ENCODE measurements at places on chromosomes 11 and 22.
A peak's percentile ranks its signal among the peaks of the same experiment; 100 is the strongest.

GRCh38 chr11:27462543-27462942, 10.0 kb downstream of the LGR4 start:
- DNase-seq = no peak

DNA sequence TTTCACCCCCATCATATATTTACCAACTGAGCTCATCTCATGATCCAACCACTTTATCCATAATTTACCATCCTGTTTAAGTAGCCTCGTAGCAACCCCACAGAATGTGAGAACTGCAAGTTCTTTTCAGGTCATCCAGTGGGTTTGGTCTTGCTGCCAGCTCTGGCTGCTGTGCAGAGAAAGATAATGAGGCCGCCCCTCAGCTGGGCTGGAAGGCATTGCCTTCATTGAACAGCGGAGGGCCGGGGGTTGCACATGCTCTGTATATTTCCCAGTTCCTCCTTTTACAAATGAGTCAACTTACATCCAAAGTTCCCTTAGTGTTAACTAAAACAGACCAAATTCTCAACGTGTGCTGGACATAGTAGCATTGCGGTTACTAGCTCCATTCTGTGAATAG, 96.7 kb downstream of the SYN3 start:
- DNase-seq = no peak

GRCh38 chr11:128621601-128622501, 34.5 kb upstream of the ETS1 start:
- DNase-seq = no peak

- DNase-seq = no peak
Measured at GRCh38 chr11:9884601-9885000, 220.7 kb downstream of the SWAP70 start.

DNA sequence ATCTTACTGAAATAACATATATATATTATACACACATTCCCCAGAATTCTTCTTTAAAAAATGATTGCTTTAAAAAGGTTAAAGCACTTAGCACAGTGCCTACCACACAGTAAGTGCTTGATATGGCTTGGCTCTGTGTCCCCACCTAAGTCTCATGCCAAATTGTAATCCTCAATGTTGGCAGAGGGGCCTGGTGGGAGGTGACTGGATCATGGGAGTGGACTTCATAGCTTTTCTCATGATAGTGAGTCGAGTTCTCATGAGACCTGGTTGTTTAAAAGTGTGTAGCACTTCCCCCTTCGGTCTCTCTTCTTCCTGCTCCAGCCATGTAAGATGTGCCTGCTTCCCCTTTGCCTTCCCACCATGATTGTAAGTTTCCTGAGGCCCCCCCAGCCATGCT, 6.2 kb downstream of the CRYAB start:
- DNase-seq = no peak

GRCh38 chr11:59678813-59679165, 10.0 kb upstream of the PATL1 start:
- no peak for DNase-seq

DNA sequence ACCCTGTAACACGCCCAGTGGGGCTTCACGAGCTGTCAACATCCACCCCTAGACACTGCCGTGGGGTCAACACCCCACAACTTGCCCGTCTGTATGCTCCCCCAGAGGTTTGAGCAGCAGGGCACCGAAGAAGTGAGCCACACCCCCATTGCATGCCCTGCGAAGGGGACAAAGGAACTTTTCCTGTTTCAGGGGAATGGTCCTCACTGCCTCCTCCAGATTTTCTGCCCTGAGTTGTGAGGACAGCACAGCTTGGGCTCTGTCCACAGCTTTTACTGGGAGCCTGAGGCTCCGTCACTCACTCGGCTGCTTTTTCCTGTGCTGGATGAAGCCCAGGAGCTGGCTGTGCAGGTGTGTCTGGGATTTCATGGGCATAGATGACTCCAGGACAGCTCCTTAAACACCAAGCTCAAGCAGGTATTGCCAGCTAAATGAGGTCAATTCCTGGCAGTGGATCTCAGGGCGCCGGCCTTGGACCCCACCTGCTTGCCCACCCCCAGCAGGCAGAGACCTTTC, 40.2 kb upstream of the CCDC188 start:
- no peak for DNase-seq

DNA sequence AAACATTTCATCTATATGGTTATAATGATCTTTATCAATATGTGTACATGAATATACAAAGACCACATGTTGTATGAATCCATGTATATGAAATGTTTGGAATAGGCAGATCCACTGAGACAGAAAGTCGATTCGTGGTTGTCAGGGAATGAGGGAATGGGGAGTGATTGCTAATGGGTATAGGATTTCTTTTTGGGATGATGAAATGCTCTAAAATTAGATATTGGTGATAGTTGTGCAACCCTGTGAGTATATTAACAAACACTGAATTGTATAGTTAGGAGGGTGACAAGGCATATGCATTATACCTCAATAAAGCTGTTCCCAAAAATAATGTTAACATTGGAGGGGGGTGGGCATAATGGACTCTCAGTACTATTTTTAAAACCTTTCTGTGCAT, 5.0 kb upstream of the PTPMT1 start:
- DNase-seq = no peak

DNA sequence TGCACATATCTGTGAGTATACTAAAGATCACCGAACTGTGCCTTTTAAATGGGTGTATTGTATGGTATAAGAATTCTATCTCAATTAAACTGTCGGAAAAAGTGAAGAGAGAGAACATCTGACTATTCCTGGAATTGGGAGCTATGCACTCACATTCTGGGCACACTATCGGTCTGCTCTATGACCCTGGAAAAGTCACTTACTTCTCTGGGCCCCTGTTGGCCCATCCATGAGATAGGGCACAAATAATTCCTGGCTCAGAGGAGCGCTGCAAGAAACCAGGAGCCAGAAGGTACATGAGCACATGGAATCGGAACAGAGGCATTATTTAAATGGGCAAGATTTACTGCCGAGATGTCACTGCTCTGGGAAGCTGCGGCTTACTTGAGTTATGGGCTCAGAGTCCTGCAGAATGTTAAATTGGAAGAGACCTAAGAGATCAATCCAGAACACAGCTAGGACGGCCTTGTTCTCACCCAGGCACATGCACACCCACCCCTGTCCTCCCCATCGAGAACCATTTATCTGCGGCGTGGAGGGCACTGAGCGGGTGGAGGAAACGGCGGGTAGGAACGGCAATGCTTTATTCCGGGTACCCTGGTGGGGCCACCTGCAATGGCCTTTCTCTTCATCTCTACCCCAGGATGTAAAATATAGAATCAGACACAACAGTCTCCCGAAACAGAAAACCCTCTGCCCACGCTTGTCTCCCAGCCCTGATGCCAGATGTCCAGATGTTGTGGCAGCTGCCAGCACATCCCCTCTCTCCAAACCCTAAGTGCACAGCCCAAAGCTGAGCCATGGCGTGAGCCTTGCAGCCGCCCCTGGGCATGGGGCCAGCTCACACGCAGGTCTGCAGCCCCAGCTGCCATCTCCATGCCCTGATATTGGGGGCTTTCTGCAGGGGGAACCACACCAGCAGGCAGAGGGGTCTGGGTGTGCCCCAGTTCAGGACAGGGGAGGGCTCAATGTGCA, 142.4 kb downstream of the DSCAML1 start:
- DNase-seq = no peak

- peak; percentile 20 for DNase-seq
Measured at GRCh38 chr11:94786264-94787126, 18.3 kb downstream of the AMOTL1 start.

- DNase-seq = no peak
Measured at GRCh38 chr11:19650467-19650866, 62.2 kb upstream of the NAV2 start.

- DNase-seq = no peak
Measured at GRCh38 chr22:37379722-37380121, 47.6 kb downstream of the ELFN2 start.

GRCh38 chr22:50090412-50090714, 557 bp downstream of the MOV10L1 start:
- no peak for DNase-seq
